ENCODE measurements at places on chromosomes 11 and 22. TPM values are rescaled to one million over a fixed set of nuclear protein-coding genes. Genes with fewer than 3 reads are reported as not detected.

The EXPH5 gene
- under 0.01 TPM for total RNA-seq

The C11orf58 gene
- 153 TPM for total RNA-seq

The MOGAT2 gene
- not detected for total RNA-seq

The SAA2 gene
- under 0.01 TPM for total RNA-seq

The NXPE2 gene
- total RNA-seq: 0.29 TPM

The MISFA gene
- total RNA-seq: 0.29 TPM

The B3GAT1 gene
- total RNA-seq: not detected

The TLCD5 gene
- 11.9 TPM for total RNA-seq

The DGAT2 gene
- 3.6 TPM for total RNA-seq

The TMPRSS5 gene
- total RNA-seq: 0.36 TPM

The ZBTB16 gene
- not detected for total RNA-seq

The ZNRF3 gene
- 6.9 TPM for total RNA-seq

The ART5 gene
- total RNA-seq: 0.29 TPM

The NRGN gene
- total RNA-seq: not detected

The KRTAP5-8 gene
- total RNA-seq: 0.36 TPM

The CHRM1 gene
- total RNA-seq: not detected

The DDTL gene
- total RNA-seq: 1.8 TPM

The MMP27 gene
- not detected for total RNA-seq

The ABCC8 gene
- total RNA-seq: not detected

The ELFN2 gene
- total RNA-seq: 0.29 TPM

The MS4A6A gene
- not detected for total RNA-seq

The PITPNB gene
- total RNA-seq: 30.8 TPM

The HEPHL1 gene
- total RNA-seq: not detected

The PNPLA5 gene
- total RNA-seq: not detected

The PHOX2A gene
- not detected for total RNA-seq

The RAG1 gene
- total RNA-seq: 0.36 TPM

The APOL6 gene
- 40.7 TPM for total RNA-seq

The MYBPC3 gene
- total RNA-seq: not detected

The POTEH gene
- under 0.01 TPM for total RNA-seq

The KRTAP5-7 gene
- total RNA-seq: 0.59 TPM

The SMTNL1 gene
- total RNA-seq: not detected

The TUBA8 gene
- 0.36 TPM for total RNA-seq

The MFRP gene
- not detected for total RNA-seq

The SORL1 gene
- 0.36 TPM for total RNA-seq

The JHY gene
- total RNA-seq: 12.7 TPM

The PGR gene
- total RNA-seq: 0.29 TPM

The OR8B2 gene
- not detected for total RNA-seq

The TTC36 gene
- 1.1 TPM for total RNA-seq

The CLCF1 gene
- 6.2 TPM for total RNA-seq

The OR8D2 gene
- total RNA-seq: not detected

The IGSF9B gene
- 0.36 TPM for total RNA-seq

The RNF214 gene
- total RNA-seq: 13.4 TPM

The LRRC56 gene
- 0.88 TPM for total RNA-seq
